ENCODE measurements at places on chromosomes 6 and 20.

DNA sequence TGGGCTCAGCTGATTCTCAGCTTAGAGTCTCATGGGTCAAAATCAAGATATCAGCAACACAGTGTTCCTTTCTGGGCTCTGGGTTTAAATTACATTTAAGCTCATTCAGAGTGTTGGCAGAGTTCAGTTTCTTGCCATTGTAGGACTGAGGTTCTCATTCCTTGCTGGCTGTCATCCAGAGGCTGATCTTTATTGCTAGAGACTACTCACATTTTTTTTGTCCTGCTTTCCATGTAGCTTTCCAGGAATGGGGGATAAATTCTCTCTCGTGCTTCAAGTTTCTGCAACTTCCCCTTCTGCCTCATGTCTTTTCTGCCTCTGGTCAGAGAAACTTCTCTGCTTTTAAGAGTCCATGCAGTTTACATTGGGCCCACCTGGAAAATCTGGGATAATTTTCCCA, 86.9 kb downstream of the RFX6 start:
- H3K4me1 ChIP-seq: no peaks in the 10 kb centered on the region
- peaks cover 33% of the 10 kb centered on the region for H3K27me3 ChIP-seq
- DNase-seq: no peak
- H3K36me3 ChIP-seq: no peaks in the 10 kb centered on the region
- H3K27ac ChIP-seq: no peak overlapping the region
- no peak overlapping the region for H3K4me3 ChIP-seq

DNA sequence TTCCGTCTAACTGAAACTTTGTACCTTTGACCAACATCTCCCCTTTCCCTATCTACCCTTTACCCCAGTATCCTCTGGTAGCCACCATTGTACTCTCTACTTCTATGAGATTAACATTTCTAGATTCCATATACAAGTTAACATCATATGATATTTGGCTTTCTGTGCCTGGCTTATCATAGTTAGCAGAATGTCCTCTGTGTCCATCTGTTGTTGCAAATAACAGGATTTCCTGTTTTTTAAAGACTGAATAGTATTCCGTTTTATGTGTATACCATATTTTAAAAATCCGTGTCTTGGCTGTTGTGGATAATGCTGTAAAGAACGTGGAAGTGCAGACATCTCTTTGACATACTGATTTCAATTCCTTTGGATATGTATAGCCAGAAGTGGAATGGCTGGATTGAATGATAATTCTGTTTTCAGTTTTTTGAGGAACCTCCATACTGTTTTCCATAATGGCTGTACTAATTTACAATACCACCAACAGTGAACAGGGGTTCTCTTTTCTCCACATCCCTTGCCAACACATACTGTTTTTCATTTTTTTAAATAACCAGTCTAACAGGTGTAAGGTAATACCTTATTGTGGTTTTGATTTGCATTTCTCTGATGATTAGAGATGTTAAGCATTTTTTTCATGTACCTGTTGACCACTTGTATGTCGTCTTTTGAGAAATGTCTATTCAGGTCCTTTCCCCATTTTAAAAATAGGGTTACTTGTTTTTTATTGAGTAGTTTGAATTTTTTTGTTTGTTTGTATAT, 53.8 kb downstream of the CDC5L start:
- no peak for DNase-seq
- peaks cover 53% of the 10 kb centered on the region for H3K36me3 ChIP-seq
- H3K4me1 ChIP-seq: no peaks in the 10 kb centered on the region
- no peaks in the 10 kb centered on the region for H3K27me3 ChIP-seq
- H3K27ac ChIP-seq: no peak overlapping the region

DNA sequence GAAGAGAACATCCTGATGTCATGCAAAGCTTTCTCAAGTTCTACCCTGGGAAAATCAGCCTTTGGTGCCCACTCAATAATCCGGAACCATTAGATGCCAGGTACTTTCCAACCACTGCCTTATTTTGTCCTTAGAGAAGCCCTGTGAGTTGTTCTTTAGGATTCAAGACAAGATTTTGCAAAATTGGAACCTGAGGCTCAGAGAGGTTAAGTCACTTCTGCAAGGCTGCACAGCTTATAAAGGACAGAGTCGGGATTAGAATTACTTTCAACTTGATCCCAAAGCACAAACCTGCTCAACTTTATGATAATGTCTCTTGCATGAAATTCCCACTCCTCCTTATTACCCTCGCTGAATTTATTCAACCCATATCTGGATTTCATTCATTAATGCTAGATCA, 287.2 kb downstream of the PTPRT start:
- no peaks in the 10 kb centered on the region for H3K4me1 ChIP-seq
- H3K27me3 ChIP-seq: peaks cover 15% of the 10 kb centered on the region
- H3K36me3 ChIP-seq: no peaks in the 10 kb centered on the region

DNA sequence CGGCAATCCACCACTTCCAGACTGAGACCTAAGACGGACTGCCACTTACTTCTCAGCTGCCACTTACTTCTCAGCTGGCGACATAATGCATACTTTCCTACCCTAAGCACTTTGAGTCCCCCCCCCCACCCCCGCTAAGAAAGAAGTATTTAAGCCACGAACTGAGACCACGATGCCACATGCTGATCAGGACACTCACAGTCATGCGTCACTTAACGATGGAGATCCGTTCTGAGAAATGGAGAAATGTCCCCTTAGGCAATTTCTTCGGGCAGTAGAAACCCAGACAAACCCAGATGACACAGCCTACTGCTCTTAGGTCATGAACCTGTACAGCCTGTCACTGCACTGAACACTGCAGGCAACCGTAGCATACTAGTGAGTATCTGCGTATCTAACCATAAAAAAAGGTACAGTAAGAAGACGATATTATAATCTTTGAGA, 690 bp downstream of the IFNGR1 start:
- DNase-seq: no peak
- peak overlapping the region; percentile 97 for H3K4me3 ChIP-seq
- peaks cover 2% of the 10 kb centered on the region for H3K27me3 ChIP-seq
- peaks cover 26% of the 10 kb centered on the region for H3K4me1 ChIP-seq

DNA sequence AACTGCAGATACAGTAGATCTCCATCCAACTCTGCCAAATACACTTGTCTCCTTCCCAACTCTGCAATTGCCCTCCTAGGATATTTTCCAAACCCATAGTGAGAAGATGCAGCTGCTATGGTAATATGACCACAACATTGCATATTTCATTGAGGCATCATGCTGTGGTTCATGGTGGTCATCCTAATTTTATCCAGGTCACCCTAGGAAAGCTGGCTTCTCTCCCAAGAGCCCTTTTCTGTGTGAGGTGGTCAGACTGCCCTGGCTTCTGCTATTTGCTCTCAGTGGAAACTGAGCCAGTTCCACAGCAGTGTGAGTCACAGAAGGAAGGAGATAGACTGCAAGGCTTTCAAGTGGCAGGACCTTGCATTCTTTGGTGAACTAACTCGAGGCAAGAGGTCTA, 5.5 kb downstream of the OGFRL1 start:
- no peaks in the 10 kb centered on the region for H3K27me3 ChIP-seq
- no peak overlapping the region for H3K27ac ChIP-seq
- no peak overlapping the region for H3K4me3 ChIP-seq
